ENCODE measurements at places on chromosomes 16 and 17.
A peak's percentile ranks its signal among the peaks of the same experiment; 100 is the strongest.

GRCh38 chr17:32575852-32576251 lies 89.1 kb downstream of the CDK5R1 start:
- DNase-seq: no peak

GRCh38 chr17:68356520-68356919 lies 65.2 kb downstream of the ARSG start:
- no peak for DNase-seq

- DNase-seq: no peak
Observed at GRCh38 chr17:77128896-77129567, 11.7 kb upstream of the SEC14L1 start.

- DNase-seq: no peak
Observed at GRCh38 chr17:66240630-66241029, 11.4 kb upstream of the APOH start.

- no peak for DNase-seq
Observed at GRCh38 chr17:70310221-70310672, 140.9 kb downstream of the KCNJ2 start.

DNA sequence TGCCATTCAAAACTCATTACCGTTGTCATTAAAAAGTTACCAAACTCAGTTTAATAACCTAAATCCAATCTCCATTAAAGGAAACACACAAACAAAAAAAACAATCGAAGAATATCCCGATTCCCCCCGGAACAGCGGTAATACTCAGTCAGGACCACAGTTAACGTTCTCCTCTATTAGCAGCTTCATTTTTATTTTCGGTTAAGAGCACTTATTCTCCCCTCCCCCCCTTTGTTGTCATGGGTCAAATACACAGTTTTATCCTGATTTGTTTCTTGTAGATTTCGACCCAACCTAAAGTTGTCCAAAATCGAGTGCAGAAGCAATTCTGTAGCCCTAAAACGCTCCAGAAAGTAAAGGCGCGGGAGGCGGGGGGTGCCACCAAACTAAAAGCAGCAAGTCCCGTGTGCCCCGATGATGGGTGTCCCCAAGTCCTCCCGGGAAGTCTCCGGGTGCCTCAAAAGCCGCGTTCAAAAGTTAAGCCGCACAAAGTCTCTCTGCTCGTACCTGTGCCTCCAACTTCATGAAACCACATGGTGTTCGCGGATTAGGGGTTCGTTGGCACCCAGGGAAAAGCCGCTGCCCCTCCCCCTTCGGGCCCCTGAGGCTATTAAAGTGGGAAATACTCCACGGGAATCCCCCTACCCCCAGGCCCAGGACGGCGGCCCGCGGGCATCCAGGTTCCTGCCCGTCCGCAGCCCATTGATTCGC lies 996 bp downstream of the SUMO2 start:
- DNase-seq: no peak

- no peak for DNase-seq
Observed at GRCh38 chr16:46774743-46775177, 26.6 kb upstream of the MYLK3 start.

- DNase-seq: no peak
Observed at GRCh38 chr17:35086164-35086563, 22.7 kb upstream of the RFFL start.

- no peak for DNase-seq
Observed at GRCh38 chr17:45136846-45137560, 1.5 kb downstream of the ACBD4 start.

- no peak for DNase-seq
Observed at GRCh38 chr17:73743518-73744201, 99.4 kb upstream of the SDK2 start.

GRCh38 chr16:15609286-15609649 lies 33.7 kb downstream of the MARF1 start:
- DNase-seq: no peak

DNA sequence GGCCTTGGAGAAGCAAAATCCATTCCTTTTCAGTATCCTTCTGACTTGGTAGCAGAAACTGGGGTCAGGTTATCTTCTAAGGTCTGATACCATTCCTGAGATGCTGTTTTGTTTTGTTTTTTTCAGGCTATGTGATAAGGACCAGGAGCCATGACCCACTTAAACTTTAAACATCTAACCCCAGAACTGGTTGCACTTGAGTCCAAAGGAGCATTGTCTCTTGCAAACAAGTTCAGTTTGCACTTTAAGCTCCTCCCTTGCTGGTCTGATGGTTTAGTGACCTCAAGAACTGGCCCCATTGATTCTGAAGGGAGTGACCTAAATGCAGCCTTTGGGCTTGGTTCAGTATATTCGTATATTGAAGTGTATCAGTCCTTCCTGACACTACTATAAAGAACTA lies 75.2 kb downstream of the ERCC4 start:
- DNase-seq: no peak

DNA sequence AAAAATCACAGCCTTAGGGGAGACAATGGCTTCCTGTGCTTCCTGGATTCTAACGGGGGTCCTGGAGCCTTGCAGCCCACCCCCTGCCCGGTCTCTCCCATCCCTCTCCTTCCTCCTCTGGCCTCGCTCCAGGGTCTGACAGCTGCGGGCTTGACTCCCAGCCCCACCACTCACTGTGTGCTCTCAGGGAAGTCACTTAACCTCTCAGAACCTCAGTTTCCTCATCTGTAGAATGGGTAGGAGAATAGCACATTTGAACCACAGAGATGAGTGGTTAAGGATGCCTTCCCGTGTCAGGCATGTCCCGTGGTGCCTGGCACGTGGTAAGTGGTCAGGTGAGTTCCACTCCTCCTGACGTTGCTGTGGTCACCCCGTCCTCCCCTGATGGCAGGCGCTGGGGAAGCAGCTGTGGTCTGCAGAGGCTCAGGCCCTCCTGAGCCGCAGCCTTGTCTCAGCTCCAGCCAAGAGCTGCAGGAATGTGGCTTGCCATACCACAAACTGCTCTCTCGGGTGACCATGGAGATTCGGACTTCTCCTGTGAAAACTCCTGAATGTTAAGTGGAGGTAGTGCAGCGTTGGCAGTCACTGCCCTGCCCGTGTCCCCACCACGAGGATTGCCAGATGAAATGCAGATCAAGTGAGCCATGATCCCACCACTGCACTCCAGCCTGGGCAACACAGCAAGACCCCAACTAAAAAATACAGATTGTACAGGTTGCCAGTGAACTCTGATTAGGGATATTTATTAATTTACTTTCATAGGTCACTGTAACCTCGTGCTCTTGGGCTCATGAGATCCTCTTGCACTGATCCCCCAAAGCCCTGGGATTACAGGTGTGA lies 85.7 kb downstream of the NT5M start:
- no peak for DNase-seq

DNA sequence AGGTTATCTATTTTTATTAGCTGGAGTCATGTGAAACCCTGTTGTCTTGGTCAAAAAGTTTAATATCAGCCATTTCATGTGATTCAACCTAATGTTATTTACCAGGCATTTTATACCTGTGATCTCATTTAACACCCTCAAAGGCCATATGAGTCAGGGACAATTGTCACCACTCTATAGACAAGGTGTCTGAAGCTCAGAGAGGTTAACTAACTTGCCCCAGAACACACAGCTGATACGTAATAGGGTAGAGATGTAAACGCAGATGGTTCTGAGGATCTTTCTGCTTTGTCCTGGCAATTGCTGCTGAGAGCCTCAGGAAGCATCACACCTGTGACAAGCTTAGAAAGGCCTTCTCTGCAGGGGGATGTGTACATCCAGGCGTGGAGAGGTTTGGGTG lies 4.9 kb downstream of the CD300A start:
- no peak for DNase-seq

GRCh38 chr17:74565126-74565525 lies 2.2 kb downstream of the CD300H start:
- no peak for DNase-seq

GRCh38 chr16:4666537-4667202 lies 26.7 kb upstream of the NUDT16L1 start:
- no peak for DNase-seq

DNA sequence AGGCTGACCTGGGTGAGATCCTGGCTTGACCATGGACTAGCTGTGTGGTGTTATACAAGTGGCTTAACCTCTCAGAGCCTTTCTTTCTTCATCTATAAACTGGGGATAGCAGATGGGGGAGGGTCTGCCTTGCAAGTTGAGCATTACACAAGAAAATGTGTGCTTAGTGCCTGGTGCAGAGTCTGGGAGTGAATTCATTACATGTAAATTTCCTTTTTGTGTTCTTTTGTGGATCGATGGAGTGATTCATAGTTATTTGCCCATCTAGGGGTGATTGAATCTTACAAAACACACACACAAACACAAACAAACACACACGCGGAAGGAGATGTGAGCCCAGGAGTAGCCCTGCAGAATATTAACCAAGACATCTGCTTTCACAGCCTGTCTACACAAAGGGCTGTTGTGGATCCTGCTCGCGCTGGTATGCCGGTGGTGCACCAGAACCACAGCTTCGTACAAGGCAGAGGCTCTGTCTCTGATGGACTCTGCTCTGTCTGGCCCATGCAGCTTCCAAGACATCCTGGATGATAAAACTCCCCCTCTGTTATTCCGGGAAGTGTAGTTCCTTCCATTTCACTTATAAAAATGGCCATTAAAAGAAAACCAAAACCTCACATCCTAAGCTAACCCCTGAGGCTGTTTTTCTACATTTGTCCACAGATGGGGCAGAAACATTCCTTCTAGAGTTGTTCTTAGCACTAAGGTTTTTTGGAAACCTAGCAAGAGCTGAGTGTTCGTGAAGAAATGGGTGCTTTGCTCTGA lies 86.1 kb downstream of the UTP18 start:
- no peak for DNase-seq

DNA sequence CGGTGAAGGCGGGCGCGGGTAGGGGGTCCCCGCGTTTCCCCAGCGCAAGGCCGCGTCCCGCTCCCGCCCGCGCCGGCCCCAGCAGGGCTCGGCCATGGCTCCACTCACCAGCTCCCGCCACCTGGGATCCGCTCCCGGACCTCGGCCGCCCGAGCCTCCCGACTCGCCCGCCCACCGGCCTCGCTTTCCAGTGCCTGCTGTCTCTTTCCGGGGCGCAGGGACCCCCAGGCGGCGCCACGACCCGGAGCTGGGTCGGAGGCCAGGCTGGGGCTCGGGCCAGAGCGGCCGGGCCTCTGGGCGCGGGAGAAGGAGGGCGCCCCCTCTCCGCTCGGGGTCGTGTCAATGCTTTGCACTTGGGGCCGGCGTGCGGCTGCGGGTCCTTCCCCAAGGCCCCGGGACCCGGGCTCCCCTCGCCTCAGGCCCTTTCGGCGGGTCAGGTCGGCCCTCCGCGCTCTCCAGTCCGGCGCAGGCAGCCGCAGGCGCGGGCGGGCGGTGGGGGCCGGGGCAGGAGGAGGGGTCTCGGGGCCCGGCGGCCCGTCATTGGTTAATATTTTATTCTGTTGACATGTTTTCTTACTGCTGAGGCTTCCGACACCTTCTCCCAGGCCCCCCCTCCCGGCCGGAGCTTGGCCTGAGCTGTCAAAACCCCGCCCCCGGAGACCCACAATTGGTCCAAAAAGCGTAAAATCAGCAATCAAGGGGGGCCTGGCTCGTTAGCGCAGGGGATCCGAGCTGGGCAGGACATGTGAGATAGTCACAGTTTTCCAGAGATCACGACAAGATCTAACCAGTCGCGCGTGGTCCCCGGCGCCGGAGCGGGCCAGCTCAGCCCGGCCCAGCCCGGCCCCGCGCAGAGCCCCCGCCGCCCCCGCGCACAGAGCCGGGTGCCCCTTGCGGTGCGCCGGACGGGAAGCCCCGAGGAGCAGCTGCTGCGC lies at the start of gene TBX2:
TSS of gene TBX2 (plus strand) at position 713 of the 935 bp plus-strand sequence. CDS start 334 bp downstream, outside the sequence.
- DNase-seq: peak; percentile 86

- no peak for DNase-seq
Observed at GRCh38 chr16:90053902-90054500, 23.1 kb downstream of the PRDM7 start.

GRCh38 chr16:70421473-70422311 lies 17.2 kb downstream of the ST3GAL2 start:
- no peak for DNase-seq

DNA sequence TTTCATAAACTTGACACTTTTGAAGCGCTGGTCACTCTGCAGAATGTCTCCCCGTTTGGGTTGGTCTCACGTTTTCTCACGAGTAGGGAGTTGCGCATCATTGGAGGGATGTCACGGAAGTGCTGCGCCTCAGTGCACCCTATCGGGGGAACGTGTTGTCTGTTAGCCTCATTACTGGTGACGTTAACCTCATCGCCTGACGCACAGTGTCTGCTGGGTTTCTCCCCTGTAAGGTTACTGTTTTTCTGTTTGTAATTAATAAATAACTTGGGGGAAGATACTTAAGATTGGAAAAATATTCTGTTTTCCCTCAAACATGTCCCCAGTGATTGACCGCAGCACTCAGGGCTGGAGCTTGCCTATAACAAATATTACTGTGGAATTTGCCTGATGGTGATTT lies 26.7 kb downstream of the VAC14 start:
- no peak for DNase-seq

- DNase-seq: no peak
Observed at GRCh38 chr17:48307255-48307654, 122.8 kb downstream of the SKAP1 start.

- DNase-seq: no peak
Observed at GRCh38 chr16:79164388-79164995, 436.0 kb downstream of the MAF start.

GRCh38 chr16:68519225-68519745 lies 19.8 kb upstream of the ZFP90 start:
- no peak for DNase-seq

DNA sequence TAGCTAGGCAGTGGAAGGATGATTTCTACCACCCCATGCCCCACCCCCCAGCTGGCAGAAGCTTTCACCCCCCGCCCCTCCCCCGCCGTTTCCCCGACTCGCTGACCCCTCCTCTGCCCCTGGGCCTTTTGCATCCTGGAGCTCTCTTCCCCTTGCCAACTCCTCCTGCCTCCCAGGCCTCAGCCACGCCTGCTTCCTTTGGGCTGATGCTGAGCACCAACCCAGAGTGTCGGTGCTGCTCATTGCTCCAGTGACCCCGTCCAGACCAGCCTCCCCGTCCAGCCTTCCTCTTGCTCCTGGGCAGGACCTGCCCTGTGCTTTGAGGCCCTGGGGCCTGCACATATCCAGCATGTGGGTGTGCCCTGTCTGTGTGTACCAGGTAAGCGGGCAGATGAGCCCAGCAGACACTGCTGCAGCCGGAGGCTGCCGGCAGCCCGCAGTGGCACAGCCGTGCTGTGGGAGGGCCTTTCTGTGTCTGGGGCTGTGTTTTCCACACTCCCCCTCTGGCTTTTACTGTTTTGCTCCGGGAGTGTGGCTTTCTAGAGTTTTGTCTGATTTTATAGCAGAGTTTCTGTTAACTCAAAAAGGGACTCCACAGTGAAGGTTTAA lies 72.9 kb downstream of the JPH3 start:
- DNase-seq: no peak

- DNase-seq: no peak
Observed at GRCh38 chr17:80372922-80373570, 41.9 kb upstream of the ENDOV start.

GRCh38 chr17:13311306-13311705 lies 290.4 kb downstream of the HS3ST3A1 start:
- no peak for DNase-seq

Measured in left renal pelvis (tissue), 4 donors.